T-helper 1 cell (primary cell): ENCODE measurements at places on chromosomes 3 and 15.

DNA sequence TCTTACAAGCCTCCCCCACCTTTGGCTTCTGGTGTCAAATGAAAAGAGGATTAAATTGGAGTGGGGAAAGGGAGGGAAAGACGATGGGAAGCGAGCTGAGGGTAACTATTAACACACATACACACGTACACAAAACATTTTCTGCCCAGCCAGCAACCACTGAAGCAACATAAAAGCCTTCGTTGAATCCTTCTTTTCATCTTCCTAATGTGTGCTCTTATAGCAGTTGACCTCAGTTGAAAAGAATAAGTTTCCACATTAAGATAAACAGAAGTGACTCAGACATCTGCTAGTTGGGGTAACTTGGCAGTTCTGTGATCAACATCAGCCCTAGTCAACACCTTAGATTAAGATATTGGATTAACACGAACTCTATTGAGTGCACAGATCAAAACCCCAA lies 558.5 kb downstream of the MECOM start:
- DNase-seq = no peak

GRCh38 chr3:77254967-77255831 lies 215.3 kb downstream of the ROBO2 start:
- peak; percentile 4 for DNase-seq

- DNase-seq = no peak
These were observed 144.1 kb downstream of the BBX start for GRCh38 chr3:107666853-107667252.

GRCh38 chr15:62821384-62822131 lies 221.0 kb upstream of the TPM1 start:
- DNase-seq = no peak

- DNase-seq = no peak
These were observed 83.9 kb upstream of the STT3B start for GRCh38 chr3:31448882-31449243.

DNA sequence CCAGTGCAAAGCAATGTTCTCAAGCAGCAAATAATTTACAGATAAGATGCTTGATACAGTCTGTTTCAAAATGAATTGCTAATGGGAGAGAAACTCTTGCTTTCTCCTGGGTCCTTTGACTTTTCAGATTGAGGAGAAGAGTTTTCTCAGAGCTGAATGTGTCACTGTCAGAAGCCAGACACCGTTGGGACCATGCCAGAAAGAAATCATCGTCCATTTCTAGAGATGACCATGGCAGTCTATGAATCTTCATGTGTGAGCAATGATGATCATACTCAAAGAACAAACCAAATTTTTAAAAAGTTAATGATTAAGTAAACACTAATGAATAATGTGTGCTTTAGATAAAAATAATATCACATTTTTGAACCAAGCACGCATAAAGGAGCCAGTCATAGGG lies 77.6 kb downstream of the ZNF385D start:
- DNase-seq = no peak

- DNase-seq = no peak
These were observed 116.6 kb downstream of the DNAJB8 start for GRCh38 chr3:128349963-128350599.

GRCh38 chr15:50458348-50459112 lies 34.3 kb downstream of the USP8 start:
- no peak for DNase-seq

- DNase-seq = no peak
These were observed 159.0 kb upstream of the STT3B start for GRCh38 chr3:31373681-31374080.

- DNase-seq = no peak
These were observed 28.5 kb downstream of the CALML4 start for GRCh38 chr15:68176601-68177000.

- peak; percentile 22 for DNase-seq
These were observed 812 bp downstream of the P4HTM start for GRCh38 chr3:48990636-48991469.

DNA sequence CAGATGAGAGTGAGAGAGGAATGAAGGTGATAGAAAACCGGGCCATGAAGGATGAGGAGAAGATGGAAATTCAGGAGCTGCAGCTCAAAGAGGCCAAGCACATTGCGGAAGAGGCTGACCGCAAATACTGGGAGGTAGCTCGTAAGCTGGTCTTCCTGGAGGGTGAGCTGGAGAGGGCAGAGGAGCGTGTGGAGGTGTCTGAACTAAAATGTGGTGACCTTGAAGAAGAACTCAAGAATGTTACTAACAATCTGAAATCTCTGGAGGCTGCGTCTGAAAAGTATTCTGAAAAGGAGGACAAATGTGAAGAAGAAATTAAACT lies 88.9 kb downstream of the EOMES start:
- DNase-seq = no peak

GRCh38 chr3:42139621-42140453 lies 48.7 kb downstream of the TRAK1 start:
- no peak for DNase-seq
